ENCODE measurements at places on chromosomes 4 and X.

- peak; percentile 9 for DNase-seq
These were observed 26.0 kb upstream of the BMP2K start for GRCh38 chr4:78749972-78750727.

- DNase-seq = no peak
These were observed 177.1 kb downstream of the RBMX2 start for GRCh38 chrX:130578906-130579305.

- DNase-seq = no peak
These were observed 142.2 kb downstream of the GLRA3 start for GRCh38 chr4:174686826-174687225.

- DNase-seq = no peak
These were observed 16.0 kb downstream of the GSPT2 start for GRCh38 chrX:51759055-51759839.

DNA sequence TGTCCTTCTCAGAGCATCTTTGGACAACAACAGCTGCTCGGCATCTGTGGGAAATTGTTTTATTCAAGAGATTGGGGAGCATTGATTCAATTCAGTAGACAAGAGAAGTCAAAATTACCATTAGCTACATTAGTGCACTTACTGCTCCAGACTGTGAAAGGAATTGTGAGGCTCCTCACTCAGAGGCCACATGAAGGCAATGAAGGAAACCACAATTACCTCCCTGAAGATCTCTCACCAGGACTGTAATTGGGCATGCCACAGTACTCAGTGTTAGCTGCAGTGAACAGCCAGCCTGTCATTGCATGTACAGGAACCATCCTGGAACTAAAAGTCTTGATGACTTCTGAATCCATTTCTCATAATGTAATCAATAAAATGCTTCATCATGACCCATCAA is 144.8 kb downstream of the PPA2 start:
- no peak for DNase-seq

GRCh38 chr4:181896614-181897013 is 346.6 kb upstream of the TENM3 start:
- no peak for DNase-seq

GRCh38 chr4:67880866-67881610 is 2.8 kb downstream of the TMPRSS11D start:
- DNase-seq = no peak

DNA sequence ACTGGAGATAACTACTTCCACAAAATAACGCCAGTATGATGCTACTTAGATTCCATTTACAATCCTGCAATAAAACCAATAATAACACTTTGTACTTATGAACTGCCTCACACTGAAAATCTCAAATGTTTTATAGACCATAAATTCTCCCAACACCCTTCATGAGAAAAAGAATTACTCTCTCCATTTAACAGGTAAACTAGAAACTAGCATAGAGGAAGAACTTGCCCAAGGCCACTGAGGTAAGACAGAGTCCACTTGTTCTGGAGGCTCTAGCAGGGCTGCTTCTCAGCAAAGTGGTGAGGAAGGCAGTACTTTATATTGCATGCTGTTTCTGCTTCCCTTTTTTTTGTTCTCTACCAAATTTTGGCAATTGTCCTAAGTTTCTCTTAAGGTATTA is 11.5 kb upstream of the BMP3 start:
- DNase-seq = no peak
